ENCODE measurements at places on chromosomes 11 and 22. TPM values are rescaled to one million over a fixed set of nuclear protein-coding genes. Genes with fewer than 3 reads are reported as not detected.

Gene SIRT3
- 13.1 TPM for total RNA-seq

Gene FXYD6
- total RNA-seq, result 0.24 TPM

DNA sequence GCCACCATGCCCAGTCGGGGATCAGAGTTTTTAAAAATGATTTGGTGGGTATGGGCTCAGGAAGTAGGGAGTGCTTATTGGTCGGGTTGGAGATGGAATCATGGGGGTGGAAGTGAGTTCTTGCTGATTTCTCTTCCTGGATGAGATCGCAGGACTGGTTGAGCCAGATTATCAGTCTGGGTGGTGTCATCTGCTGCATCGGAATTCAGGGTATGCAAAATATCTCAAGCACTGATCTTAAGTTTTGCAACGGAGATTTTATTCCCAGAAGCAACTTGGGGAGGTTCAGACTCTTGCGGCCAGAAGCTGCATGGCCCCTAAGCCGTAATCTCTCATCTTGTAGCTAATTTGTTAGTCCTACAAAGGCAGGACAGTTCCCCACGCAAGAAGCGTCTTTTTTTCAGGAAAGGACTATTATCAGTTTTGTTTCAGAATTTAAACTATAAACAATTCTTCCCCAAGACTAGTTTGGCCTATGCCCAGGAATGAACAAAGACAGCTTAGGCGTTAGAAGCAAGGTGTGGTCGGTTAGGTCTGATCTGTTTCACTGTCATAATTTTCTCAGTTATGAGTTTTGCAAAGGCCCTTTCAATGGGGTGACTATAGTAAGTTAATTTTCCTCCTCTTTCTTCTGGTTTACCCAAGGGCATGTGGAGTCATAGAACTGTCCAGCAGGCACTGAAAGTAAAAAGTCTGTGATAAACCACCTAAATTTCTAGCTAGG lies 1.4 kb upstream of the PIWIL3 start:
- H3K4me1 ChIP-seq, result peaks cover 9% of the 10 kb centered on the region
- H3K27me3 ChIP-seq, result peaks cover 16% of the 10 kb centered on the region
- no peaks in the 10 kb centered on the region for H3K36me3 ChIP-seq
- H3K4me3 ChIP-seq, result no peak overlapping the region

DNA sequence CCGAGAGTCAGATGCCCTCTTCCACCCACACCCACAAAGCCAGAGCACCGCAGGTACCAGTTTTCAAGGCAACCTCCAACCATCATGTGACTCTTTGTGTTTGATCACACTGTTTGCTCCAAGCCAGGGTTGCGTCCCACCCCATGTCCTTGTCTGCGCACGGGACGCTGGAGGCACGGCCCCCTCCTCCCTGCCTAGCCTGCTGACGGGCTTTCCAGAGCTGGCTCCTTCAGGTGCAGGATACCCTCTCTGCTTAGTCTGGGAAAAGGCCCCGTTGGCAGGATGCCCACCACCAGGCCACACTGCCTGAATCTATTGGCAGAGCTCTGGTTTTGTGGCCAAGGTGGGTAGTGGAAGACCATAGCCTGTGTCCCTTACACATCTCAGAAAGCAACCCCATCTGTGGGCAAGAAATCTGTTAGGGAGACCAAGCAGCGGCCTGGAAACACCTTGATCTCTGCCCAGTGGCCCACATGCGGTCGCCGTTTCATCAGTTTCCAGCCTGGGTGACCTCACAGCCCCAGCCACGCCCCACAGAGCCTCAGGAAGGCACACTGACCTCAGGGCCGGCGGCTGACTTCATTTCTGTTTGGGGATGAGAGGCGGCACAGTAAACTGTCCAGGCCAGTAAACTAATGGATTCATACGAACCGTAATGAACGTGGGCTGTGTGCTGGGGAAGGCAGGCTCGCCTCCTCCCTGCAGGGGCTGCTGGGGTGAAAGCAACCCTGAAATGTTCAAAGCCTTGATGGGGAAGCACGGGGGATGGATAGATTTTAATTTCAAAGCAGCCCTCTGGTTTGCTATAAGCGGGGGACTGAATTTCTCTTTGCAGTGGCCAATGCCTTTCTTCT lies 25.8 kb downstream of the CDPF1 start:
- H3K4me1 ChIP-seq, result peaks cover 10% of the 10 kb centered on the region
- no peak overlapping the region for H3K27ac ChIP-seq
- no peak overlapping the region for H3K4me3 ChIP-seq

DNA sequence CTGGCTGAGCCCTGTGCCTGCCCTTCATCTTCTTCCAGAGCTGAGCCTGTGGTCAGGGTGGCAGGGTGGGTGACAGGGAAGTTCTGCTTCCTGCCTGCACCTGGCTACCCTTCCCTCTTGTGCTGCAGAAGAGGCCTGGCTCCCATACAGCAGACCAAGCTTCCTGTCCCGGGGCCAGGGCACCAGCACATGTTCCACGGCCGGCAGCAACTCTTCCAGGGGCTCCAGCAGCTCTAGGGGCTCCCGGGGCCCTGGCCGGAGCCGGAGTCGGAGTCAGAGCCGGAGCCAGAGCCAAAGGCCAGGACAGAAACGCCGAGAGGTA lies 15.0 kb downstream of the ROBO3 start:
- H3K4me3 ChIP-seq, result no peak overlapping the region
- no peaks in the 10 kb centered on the region for H3K36me3 ChIP-seq
- H3K27ac ChIP-seq, result no peak overlapping the region
- peaks cover 7% of the 10 kb centered on the region for H3K27me3 ChIP-seq

DNA sequence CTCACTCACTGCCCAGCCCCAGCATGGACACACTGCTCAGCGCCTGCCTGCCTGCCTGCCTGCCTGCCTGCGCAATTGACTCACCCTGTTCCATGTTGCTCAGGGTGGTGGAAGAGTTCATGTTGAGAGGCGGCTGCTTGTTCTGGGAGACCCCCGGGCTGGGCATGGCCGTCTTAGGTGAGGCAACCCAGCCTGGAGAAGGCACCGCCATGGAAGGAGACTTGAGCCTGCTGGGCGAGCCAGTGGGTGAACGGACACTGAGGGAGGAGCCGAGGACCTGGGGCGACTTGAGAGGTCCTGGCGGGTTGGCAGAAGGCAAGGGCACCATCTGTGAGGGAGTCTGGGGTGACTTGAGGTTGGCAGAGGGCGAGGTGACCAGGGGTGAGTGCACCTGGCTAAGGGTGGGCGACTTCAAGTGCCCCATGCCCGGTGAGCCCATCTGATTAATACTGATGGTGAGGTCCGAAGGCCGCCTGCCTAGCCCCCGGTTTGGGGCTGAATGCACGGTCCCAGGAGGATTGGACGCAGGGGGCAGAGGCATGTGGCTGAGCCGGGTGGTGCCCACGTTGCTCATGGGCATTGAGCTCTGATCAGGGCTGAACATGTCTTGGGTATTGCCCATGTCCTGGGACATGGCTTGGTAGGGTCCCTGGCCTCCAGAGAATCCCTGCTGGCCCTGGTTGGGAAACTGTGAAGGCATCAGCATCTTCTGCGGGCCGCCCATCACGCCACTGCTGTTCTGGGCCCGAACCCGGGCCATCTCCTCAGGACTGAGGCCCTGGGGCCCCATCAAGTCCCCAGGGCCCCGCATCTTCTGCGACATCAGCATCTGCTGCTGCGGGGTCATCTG lies 17.1 kb downstream of the CXCR5 start:
- H3K27ac ChIP-seq, result peak overlapping the region; percentile 25
- H3K4me3 ChIP-seq, result no peak overlapping the region
- H3K27me3 ChIP-seq, result no peaks in the 10 kb centered on the region
- DNase-seq, result no peak
- peaks cover 36% of the 10 kb centered on the region for H3K36me3 ChIP-seq

GRCh38 chr22:45757068-45757467 lies 85.4 kb downstream of the ATXN10 start:
- no peak overlapping the region for H3K4me3 ChIP-seq
- no peak overlapping the region for H3K27ac ChIP-seq
- peaks cover 7% of the 10 kb centered on the region for H3K4me1 ChIP-seq
- H3K36me3 ChIP-seq, result no peaks in the 10 kb centered on the region
- DNase-seq, result no peak

Gene KRTAP5-11
- not detected for total RNA-seq

GRCh38 chr11:8049084-8049483 lies 31.9 kb upstream of the TUB start:
- H3K36me3 ChIP-seq, result no peaks in the 10 kb centered on the region
- H3K4me1 ChIP-seq, result no peaks in the 10 kb centered on the region
- peaks cover 28% of the 10 kb centered on the region for H3K27me3 ChIP-seq
- no peak overlapping the region for H3K4me3 ChIP-seq

Gene YWHAH
- 248 TPM for total RNA-seq

GRCh38 chr22:22930571-22931556 lies 43.2 kb downstream of the IGLL5 start:
- no peak overlapping the region for H3K4me3 ChIP-seq
- H3K4me1 ChIP-seq, result peaks cover 32% of the 10 kb centered on the region

GRCh38 chr11:32438866-32439489 lies 3.6 kb upstream of the WT1 start:
- peaks cover 18% of the 10 kb centered on the region for H3K4me1 ChIP-seq
- no peak for DNase-seq
- H3K36me3 ChIP-seq, result peaks cover 5% of the 10 kb centered on the region
- no peak overlapping the region for H3K4me3 ChIP-seq

Gene MRGPRE
- not detected for total RNA-seq
